Calu3 (cell line): ENCODE measurements at places on chromosomes 3 and 15. TPM values are rescaled to one million over a fixed set of nuclear protein-coding genes. Genes with fewer than 3 reads are reported as not detected.
A peak's percentile ranks its signal among the peaks of the same experiment; 100 is the strongest.

- no peak within 1 kb of the TSS for H3K27ac ChIP-seq
- peaks cover 8% of the 10 kb centered on the region for H3K36me3 ChIP-seq
- H3K27me3 ChIP-seq = peaks cover 98% of the 10 kb centered on the region
These were observed at the start of gene RAB6B for GRCh38 chr3:133895208-133896001. Gene RAB6B, minus strand, starts transcription at chr3:133895882. Its CDS starts 416 bp downstream, at chr3:133895466.

GRCh38 chr15:49037546-49037940 is 8.7 kb downstream of the SECISBP2L start:
- DNase-seq = no peak
- no peaks in the 10 kb centered on the region for H3K27me3 ChIP-seq
- H3K4me3 ChIP-seq = no peak overlapping the region
- no peak overlapping the region for H3K27ac ChIP-seq
- no peaks in the 10 kb centered on the region for H3K4me1 ChIP-seq

DNA sequence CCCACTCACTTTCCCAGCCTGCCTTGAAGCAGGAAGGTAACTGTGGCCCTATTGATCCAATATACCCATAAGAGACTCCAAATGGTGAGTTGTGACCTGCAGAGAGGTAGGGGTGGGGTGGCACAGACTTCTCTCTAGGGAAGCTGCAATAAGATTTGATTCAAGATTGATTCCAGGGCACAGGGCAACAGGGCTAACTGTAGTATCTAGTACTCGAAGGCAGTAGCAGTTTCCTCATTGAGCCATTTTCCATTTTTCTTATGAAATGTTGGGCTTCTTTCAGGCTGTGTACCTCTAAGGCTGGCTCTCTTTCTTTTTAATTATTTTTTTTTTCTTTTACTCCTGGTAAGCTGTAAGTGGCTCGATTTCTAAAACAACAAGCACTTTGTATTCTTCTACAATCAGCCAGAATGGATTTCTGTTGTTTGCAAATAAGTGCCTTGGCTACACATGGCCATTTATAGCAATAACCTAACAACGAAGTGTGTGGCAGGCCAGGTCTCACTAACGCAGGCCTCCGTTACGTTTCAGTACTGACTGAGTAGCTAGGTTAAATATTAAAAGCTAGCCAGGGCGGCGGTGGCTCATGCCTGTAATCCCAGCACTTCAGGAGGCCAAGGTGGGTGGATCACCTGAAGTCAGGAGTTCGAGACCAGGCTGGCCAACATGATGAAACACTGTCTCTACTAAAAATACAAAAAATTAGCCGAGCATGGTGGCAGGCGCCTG is 19.3 kb downstream of the CCDC12 start:
- peaks cover 35% of the 10 kb centered on the region for H3K36me3 ChIP-seq
- no peak overlapping the region for H3K4me3 ChIP-seq
- H3K27me3 ChIP-seq = no peaks in the 10 kb centered on the region

DNA sequence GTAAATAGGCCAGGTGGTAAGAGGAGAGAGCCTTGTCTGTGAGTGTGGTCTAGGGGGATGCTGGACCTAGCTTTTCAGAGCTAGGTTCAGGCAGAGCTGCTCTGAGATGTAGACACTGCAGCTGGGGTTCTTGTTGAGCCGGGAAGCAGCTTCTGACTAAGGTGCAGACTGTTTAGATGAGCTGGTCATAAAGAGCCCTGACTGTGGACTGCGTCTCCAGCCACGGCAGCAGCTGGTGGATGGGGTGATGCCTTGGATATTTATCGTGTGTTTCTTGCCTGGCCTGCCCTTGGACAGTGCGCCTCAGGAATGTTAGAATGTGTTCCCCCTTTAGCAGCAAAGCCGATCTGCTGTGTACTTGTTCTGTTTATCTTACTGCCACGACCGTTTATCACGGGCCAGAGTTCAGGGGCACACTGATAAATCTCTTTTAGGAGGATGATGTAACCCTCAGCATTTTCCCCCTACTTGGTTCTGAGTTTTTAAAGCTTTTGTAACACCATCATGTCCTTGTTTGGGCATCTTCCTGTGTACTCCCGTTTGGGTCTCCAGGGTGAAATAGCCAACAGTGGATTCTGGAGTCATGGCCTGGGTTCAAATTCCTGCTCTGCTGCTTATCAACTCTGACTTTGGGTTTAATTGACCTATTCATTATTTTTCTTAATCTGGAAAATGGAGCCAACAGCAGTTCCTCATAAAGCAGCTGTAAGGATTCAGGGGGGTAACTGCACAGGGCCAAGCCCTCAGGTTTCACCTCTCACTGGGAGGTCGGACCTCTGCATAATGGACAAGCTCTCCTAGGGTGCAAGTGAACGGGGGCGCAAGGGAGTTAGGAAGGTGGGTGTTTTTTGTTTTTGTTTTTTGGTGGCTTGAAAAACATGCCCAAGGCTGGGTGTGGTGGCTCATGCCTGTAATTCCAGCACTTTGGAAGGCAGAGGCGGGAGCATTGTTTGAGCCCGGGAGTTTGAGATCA is 51.4 kb downstream of the FLNB start:
- H3K4me3 ChIP-seq = peak overlapping the region; percentile 52
- peaks cover 22% of the 10 kb centered on the region for H3K36me3 ChIP-seq
- H3K27me3 ChIP-seq = no peaks in the 10 kb centered on the region
- no peak for DNase-seq
- H3K27ac ChIP-seq = peak overlapping the region; percentile 87

DNA sequence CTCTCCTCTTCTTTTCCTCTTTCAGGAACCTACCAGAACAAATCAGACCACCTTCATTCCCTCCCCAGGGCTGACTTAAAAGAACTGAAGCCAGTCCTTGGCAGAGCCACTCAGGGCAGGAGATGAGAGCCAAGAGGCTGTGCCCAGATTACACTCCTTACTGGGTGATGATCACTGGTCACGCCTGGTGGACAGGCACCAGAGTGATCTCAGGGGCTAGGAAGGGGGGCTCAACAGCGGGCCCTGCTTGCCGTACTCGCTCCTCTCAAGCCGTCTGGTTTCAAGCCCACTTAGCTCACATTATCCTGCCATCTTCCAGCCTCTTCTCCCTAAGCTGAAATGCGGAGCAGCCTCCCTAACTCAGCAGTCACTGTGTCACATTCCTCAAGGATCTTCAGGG is 1.7 kb upstream of the FAH start:
- H3K27ac ChIP-seq = no peak overlapping the region
- peaks cover 16% of the 10 kb centered on the region for H3K36me3 ChIP-seq
- DNase-seq = no peak
- H3K27me3 ChIP-seq = no peaks in the 10 kb centered on the region
- H3K4me3 ChIP-seq = no peak overlapping the region
- H3K4me1 ChIP-seq = peaks cover 15% of the 10 kb centered on the region

DNA sequence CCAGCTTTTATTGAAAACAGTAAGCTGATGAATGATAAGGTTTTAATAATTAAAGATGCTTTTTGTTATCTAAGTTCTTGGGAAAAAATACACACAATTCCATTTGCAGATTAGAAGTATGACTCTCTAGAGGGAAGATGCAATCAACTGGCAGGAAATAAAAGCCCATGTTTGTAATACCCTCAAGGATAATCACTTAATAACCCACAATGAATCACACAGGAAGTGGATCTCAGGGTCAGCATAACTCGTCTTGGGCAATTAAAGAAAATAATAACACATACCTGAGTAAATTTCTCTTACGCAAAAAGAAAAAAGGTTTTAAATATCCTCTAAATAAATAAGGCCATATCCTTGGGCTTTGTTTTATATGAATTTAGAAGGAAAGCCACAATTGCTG is 9.4 kb upstream of the EID1 start:
- peaks cover 44% of the 10 kb centered on the region for H3K4me1 ChIP-seq
- no peak overlapping the region for H3K27ac ChIP-seq
- H3K27me3 ChIP-seq = no peaks in the 10 kb centered on the region
- H3K36me3 ChIP-seq = no peaks in the 10 kb centered on the region
- H3K4me3 ChIP-seq = no peak overlapping the region

GRCh38 chr3:2097641-2098191 is 950 bp upstream of the CNTN4 start:
- H3K27me3 ChIP-seq = no peaks in the 10 kb centered on the region
- no peaks in the 10 kb centered on the region for H3K36me3 ChIP-seq
- no peak overlapping the region for H3K4me3 ChIP-seq
- no peak for DNase-seq
- H3K4me1 ChIP-seq = no peaks in the 10 kb centered on the region

DNA sequence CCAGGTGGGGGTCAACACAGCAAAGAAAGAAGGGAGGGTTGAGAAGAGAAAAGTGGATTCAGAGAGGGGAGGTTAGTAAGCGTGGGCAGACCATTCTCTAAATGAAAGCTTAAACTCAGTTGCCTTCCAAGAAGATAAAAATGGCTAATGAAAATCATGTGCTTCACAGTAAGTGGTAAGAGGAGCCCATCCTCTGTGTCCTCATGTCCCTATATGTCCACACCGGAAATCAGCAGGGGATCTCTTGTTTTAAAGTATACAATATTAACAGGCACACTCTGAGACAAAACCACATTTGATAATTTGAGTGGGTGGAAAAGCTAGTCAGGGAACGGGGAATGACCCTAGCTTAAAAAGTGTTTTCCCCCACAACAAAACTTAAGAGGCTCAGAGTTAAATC is 4.4 kb upstream of the FOXP1 start:
- no peak overlapping the region for H3K27ac ChIP-seq
- H3K4me1 ChIP-seq = no peaks in the 10 kb centered on the region
- H3K27me3 ChIP-seq = no peaks in the 10 kb centered on the region
- peaks cover 22% of the 10 kb centered on the region for H3K36me3 ChIP-seq

GRCh38 chr3:72329354-72329753 is 518.9 kb downstream of the SHQ1 start:
- peaks cover 58% of the 10 kb centered on the region for H3K27me3 ChIP-seq
- no peak overlapping the region for H3K27ac ChIP-seq
- H3K4me1 ChIP-seq = no peaks in the 10 kb centered on the region
- no peak for DNase-seq

DNA sequence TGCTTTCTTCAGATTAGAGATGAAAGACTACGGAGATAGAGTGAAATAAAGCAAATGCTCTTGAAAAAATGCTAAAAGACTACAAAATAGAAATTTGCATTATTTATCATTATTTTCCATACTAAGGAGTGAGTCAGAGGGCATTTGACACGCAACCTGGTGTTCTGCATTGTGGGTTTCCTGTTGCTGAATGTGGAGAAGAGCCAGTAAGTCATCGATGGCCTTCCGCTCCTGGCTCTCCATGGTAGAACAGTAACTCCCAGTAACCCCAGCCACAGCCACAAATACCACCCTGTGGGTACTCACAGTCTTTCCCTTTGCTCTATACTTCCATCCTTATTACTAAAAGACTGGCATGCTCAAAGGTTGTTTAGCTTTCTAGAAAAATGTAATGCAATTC is 61.5 kb downstream of the CGGBP1 start:
- H3K27ac ChIP-seq = peak overlapping the region; percentile 2
- DNase-seq = peak; percentile 60
- peaks cover 21% of the 10 kb centered on the region for H3K4me1 ChIP-seq
- H3K4me3 ChIP-seq = no peak overlapping the region

DNA sequence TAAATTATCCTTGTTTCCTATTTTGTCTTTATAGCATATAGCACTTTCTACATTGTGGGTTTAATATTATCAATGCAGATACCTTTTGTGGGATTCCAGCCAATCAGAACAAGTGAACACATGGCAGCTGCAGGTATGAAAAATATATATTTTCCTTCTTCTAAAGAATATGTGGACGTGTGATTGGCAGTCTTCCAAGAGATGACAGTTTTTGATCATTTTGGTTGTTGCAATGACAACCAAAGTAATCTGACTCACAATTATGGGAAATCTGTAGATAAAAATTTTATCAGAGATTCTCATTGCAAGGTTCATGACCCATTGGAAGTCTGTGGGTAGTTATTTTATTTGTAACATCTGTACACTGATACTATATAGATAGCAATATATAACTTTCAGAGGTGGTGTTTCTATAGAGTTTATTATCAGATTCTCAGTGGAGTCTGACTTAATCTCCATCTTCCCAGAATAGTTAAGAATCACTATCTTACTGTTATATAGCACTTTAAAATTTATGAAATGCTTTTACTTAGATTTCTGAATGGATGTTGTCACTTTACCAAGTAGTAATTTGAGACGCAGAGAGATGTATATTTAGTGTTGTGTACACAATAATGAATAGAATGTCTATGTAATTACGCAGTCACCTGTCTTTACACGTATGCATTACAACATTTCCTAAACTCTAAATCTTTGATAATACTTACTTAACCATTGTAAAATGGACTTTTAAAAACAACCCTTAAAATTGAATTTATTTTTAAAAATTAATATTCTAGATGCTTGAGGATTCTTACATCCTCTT is 82.5 kb downstream of the STT3B start:
- H3K27me3 ChIP-seq = no peaks in the 10 kb centered on the region
- H3K36me3 ChIP-seq = peaks cover 23% of the 10 kb centered on the region
- H3K4me1 ChIP-seq = no peaks in the 10 kb centered on the region
- H3K4me3 ChIP-seq = no peak overlapping the region

DNA sequence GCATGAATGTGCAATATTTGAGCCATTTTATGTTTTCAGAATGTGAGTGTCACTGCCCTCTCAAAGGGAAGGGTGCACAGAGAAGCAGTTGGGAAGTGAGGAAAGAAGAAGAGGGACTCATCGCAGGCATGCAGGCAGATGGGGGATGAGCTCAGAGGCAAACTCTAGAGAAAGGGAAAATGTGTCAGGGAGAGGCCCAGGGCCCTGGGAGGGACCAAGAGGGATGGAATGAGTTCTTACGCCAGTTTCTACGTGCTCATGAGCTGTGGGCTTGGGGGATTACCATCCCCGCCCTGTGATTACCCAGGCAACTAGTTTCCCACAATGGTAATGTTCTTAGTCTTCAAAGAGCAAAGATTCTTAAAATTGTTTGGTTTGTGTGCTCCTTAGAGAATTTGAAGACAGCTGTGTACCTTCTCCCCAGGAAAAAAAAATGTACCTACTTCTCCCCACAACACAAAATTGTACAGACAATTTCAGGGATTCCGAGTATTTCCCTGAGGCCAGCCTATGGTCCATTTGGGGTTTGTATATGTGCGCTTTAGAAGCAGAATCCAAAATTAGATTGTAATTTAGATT is 17.8 kb downstream of the GCSAM start:
- no peak overlapping the region for H3K27ac ChIP-seq
- peaks cover 29% of the 10 kb centered on the region for H3K36me3 ChIP-seq
- no peaks in the 10 kb centered on the region for H3K27me3 ChIP-seq
- no peaks in the 10 kb centered on the region for H3K4me1 ChIP-seq
- no peak overlapping the region for H3K4me3 ChIP-seq

GRCh38 chr15:100383302-100384107 is 41.7 kb upstream of the ADAMTS17 start:
- peak; percentile 66 for DNase-seq
- no peaks in the 10 kb centered on the region for H3K36me3 ChIP-seq
- no peak overlapping the region for H3K27ac ChIP-seq

The SEMA3G gene
- 0.12 and 0.33 TPM in 2 replicates for total RNA-seq

The ITIH4 gene
- 1.6 and 3.0 TPM in 2 replicates for total RNA-seq

The KLHL6 gene
- total RNA-seq = not detected in 2 replicates

The COX17 gene
- total RNA-seq = 48.4 and 51.3 TPM in 2 replicates

The ATP13A5 gene
- 0.66 TPM in 1 of 2 replicates, not detected in the other for total RNA-seq

The GXYLT2 gene
- total RNA-seq = 0.32 and 0.52 TPM in 2 replicates

The SH2D7 gene
- not detected in 2 replicates for total RNA-seq

The NCEH1 gene
- total RNA-seq = 159 and 163 TPM in 2 replicates

The MME gene
- total RNA-seq = 12.8 and 14.4 TPM in 2 replicates
